Kidney epithelial cell (primary cell): ENCODE measurements at places on chromosomes 16 and 17.

- no peak for DNase-seq
Observed at GRCh38 chr17:50501054-50501453, 7.2 kb upstream of the MYCBPAP start.

- no peak for DNase-seq
Observed at GRCh38 chr17:1733759-1734158, 8.9 kb upstream of the SERPINF2 start.

GRCh38 chr16:1105888-1106620, 10.0 kb upstream of the C1QTNF8 start:
- DNase-seq = no peak

DNA sequence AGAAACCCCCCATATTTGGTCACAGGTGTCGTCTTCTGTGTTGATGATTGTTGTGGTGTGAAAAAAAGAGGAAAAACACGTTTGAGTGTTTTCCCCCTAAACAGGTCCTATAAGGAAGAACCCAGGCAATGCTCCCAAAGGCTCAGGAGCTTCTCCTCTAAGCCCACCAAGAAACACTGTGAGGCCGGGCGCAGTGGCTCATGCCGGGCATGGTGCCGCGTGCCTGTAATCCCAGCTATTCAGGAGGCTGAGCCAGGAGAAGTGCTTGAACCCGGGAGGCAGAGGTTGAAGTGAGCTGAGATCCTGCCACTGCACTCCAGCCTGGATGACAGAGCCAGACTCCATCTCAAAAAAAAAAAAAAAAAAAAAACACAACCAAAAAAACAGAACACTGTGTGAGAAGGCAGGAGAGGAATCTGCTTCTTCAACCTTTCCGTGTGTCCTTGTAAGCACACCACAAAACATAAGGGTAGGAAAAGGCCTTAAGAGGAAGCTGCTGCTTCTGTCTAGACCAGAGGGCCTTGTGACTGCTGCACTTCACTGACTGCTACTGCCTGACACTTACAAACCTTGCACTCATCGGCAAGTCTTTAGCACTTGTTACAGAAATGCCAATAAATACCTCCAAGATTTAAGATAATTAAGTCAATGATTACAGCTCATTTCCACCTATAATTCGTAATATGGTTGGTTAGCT, 9.3 kb downstream of the JPT1 start:
- DNase-seq = no peak

DNA sequence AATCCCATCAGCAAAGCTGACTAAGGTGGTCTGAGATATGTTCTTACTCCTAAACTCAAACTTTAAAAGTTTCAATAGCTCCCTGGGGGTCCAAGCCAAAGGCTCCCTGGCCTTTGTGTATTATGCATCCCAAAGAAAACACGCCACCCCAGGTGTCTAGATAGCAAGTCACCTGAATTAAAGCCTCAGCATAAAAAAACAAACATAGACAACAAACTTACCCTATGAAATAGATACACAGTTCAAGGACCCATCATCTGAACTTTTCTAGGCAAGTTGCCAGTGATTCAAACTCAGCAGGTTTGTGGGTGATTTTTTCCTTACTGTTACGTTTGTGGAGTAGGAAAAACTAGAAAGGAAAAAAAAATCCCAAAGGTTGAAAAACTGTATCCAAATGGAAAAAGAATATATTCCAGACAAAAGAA, 12.5 kb downstream of the CMTM3 start:
- no peak for DNase-seq

- DNase-seq = no peak
Observed at GRCh38 chr16:88532434-88533241, 37.6 kb upstream of the ZC3H18 start.
